ENCODE measurements at places on chromosomes 16 and 17. TPM values are rescaled to one million over a fixed set of nuclear protein-coding genes. Genes with fewer than 3 reads are reported as not detected.

Gene B3GNT9
- 13.0 TPM for total RNA-seq

Gene FAM222B
- 18.4 TPM for total RNA-seq

Gene GNAO1
- 16.2 TPM for total RNA-seq

Gene TEX2
- total RNA-seq: 29.4 TPM

Gene KREMEN2
- total RNA-seq: not detected

Gene TMEM92
- total RNA-seq: 0.94 TPM

Gene AIPL1
- not detected for total RNA-seq

Gene VWA3A
- total RNA-seq: 0.39 TPM

Gene SCGB1C2
- total RNA-seq: not detected

Gene MMD
- 9.4 TPM for total RNA-seq

Gene CRISPLD2
- 108 TPM for total RNA-seq

Gene AMDHD2
- 22.0 TPM for total RNA-seq

Gene PIGS
- 38.7 TPM for total RNA-seq

Gene SSTR5
- total RNA-seq: not detected

Gene PSMD12
- total RNA-seq: 46.8 TPM

Gene TEN1
- total RNA-seq: 15.1 TPM

Gene ITGA3
- 150 TPM for total RNA-seq

Gene LGALS9B
- not detected for total RNA-seq

Gene PITPNC1
- 28.7 TPM for total RNA-seq

Gene MYH2
- total RNA-seq: not detected

Gene EIF3C
- total RNA-seq: 338 TPM

Gene HOXB4
- 17.9 TPM for total RNA-seq

Gene FOXL1
- 34.4 TPM for total RNA-seq

Gene AATK
- 14.2 TPM for total RNA-seq

Gene CX3CL1
- 47.5 TPM for total RNA-seq

Gene B9D1
- total RNA-seq: 7.3 TPM

Gene C17orf107
- total RNA-seq: 2.5 TPM

Gene CCL3
- total RNA-seq: 17.9 TPM

Gene KRT33B
- not detected for total RNA-seq

Gene NHERF2
- total RNA-seq: 81.8 TPM

Gene ZFP90
- 17.1 TPM for total RNA-seq

Gene AGRP
- total RNA-seq: not detected

Gene HOXB7
- 14.1 TPM for total RNA-seq

Gene GAST
- not detected for total RNA-seq

Gene C17orf100
- total RNA-seq: 1.5 TPM

Gene HIC1
- total RNA-seq: 27.2 TPM

Gene AHSP
- total RNA-seq: not detected

Gene NOXO1
- not detected for total RNA-seq

Gene IKZF3
- total RNA-seq: 1.7 TPM

Gene DCTN5
- total RNA-seq: 40.1 TPM

Gene CCL22
- 0.29 TPM for total RNA-seq

Gene ZNF469
- total RNA-seq: 5.2 TPM

Gene KRTAP9-4
- total RNA-seq: not detected

Gene XAF1
- total RNA-seq: 108 TPM

Gene SLC26A11
- 14.3 TPM for total RNA-seq

Gene MT1M
- 11.8 TPM for total RNA-seq

Gene KRT32
- not detected for total RNA-seq

Data from aorta (tissue), 5 donors.